ENCODE measurements at places on chromosomes 6 and 20.

DNA sequence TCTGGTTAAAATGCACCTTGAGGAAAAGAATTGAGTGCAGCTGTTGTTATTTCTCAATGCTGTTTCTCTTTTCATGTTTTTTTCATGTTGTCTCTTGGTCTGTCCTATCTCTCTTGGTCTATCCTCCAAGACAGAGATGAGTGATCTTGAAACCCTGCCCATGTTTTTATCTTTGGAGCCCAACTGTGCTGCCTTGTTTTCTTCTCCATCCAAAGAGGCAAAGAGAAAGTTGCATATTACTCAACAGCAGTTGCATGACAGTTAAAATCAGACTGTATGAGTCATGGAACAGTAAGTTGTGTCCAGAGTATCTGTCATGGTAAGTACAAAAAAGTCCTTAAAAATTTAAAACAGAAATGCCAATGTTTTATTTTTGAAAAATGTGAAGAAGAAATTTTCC is 26.2 kb downstream of the BCAS1 start:
- DNase-seq = no peak

DNA sequence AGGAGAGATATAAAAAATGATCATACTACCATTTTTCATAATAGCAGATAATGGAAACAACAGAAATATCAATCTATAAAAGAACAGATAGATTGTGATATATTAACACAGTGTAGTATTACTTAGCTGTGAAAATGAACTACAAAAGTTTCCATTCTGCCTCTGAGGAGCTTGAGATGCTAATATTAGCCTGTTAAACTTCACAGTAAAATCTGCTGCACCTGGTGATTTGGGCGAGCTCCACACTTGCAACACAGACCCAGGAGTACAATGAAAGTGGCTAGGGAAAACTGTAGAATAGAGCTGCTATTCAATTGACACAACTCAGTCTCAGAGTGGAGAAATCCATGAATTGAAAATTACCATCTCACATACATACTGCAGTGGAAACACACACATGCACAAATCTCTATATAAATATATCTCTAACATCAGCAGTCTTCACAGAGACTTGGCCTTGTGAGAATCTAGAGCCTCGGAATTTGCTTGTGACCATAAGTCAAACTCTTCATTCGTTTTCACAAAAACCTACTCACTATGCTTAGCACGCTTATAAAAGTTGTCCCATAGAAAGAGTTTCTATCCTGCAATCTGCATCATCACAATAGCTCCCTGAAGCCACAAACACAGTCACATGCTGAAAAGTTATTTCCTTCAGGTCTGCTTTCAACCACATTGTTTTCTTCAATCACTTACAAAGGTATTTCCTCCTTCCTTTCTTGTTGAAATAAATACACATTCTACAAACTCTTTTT is 133.0 kb downstream of the PAK5 start:
- no peak for DNase-seq

DNA sequence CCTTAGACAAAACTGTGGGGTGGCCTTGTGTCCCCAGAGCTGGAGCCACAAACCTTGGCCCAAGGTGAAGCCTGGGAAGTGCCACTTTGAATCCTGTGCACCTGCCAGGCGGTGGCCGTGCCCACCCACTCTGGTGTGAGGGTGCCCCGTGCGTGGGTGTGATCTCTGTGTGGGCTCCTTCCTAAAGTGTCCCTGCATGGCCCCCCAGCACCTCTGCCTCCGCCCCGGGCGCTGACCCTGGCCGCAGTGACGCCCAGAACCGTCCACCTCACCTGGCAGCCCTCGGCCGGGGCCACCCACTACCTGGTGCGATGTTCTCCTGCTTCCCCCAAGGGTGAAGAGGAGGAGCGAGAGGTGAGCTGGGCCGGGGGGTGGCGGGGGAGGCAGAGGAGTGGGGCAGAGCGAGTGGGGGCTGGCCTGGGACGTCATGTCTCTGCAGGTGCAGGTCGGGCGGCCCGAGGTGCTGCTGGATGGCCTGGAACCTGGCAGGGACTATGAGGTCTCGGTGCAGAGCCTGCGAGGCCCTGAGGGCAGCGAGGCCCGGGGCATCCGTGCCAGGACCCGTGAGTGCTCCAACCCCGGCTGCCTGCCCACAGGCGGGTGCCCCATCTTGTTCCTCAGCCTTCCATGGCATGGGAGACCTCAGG is 18.3 kb downstream of the COL20A1 start:
- no peak for DNase-seq

DNA sequence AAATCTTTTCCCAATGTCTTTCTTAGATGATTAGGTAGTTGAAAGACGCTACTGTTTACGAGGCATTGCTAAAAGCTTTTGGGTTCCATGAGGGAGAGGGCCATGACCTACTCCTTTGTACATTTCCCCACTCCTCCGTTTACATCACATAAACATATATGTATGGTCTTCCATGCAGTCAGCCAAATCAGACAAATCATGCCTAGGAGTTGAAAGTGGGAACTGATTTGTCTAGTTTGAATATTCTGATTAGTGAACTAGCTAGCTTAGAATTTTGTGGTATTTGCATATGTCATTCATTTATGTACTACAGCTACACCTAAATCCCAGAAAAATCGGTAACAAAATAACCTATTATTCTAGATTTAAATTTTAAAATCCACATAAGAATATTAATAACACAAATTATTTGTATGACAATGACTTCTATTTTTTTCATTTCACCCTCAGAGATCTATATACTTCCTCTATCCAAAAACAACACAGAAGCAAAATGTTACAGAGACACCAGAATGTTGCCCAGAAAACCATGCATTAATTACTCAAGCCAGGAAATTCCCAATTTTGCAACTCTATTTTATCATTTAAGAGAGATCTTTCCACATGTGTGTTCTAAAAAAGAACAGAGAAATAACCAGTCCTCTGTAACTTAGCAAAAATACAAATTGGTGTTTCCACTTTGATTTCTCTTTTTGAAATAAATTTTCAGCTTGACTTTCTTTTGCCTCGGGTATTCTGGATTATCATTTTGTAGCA is 231.9 kb downstream of the LAMA2 start:
- DNase-seq = no peak

DNA sequence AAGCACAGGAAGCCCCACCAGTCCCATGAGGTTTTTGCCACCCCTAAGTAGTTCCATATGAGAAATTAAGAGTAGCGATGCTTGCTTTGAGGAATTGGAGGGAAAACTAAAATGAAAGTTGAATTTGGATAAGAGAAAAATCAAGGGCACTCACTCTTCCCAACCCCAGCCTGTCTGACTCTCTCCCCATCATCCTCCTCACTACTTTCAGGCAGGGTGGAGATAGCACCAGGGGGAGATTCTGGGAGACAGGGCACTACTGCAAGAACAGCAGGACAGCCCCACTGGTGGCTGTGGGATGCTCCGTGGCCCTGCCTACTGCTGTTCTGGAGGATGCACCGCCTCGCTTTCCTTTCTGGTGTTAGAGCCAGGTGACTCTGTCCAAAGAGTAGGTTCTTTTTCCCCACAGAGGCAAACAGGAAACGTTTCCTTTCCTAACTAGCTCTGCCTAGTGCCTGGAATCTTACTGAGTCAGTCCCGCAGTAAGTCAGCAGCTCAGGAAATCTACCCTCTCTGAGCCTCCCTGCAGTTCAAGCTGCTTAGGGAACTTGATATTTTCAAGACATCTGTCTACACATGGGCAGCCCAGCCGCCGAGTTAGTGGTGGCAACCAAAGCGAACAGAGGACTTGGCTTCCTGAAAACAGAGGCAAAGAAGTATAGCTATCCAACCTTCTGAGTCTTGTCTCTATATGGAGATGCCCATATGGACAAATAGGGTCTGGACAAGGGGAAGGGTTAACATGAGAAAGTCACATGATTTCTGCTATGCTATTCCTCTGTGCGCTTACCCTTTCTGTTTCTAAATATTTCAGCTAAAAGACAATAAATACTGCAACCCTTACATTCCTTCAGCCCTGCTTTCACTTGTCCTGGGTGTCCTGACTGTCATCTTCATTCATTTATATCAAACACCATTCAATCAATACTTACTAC is 11.4 kb downstream of the HLA-E start:
- no peak for DNase-seq

DNA sequence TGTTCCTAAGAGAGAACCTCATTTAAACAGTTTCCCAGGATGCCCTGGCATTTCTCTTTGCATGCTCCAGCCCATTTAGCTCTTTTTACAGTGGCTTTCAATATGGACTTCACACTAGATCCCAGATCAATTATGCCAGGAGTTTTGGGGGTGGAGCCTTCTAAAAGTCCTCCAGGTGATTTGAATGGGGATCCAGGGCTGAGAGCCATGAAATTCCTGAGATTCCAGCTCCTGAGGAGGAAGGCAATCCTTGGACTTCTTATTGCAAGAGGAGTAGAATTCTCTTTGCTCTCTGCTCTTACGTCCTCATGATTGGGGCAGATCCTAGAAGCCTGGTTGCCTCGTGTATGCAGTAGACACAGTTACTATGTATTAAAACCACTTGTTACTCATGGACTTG is 184.2 kb downstream of the DHX35 start:
- no peak for DNase-seq

DNA sequence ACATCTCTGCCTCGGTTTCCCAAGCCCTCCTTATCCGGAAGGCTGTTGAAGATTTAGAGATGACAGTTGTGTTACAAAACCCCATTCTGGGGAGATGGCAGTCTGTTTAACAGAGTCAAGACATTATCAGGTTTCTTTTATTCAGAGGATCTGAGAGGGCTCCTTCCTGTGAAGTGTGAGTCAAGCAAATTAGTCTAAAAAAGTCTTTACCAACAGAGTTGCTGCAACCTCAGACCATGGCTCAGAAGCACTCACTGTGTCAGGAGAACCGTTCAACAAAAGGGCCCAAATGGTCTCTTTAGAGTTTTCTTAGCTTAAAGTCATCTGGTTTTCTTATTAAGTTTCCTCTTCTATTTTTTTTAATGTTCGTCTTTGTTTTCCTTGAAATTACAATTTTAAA is 717.8 kb downstream of the EPM2A start:
- no peak for DNase-seq

- no peak for DNase-seq
These were observed 19.6 kb upstream of the PI16 start for GRCh38 chr6:36934901-36935300.

DNA sequence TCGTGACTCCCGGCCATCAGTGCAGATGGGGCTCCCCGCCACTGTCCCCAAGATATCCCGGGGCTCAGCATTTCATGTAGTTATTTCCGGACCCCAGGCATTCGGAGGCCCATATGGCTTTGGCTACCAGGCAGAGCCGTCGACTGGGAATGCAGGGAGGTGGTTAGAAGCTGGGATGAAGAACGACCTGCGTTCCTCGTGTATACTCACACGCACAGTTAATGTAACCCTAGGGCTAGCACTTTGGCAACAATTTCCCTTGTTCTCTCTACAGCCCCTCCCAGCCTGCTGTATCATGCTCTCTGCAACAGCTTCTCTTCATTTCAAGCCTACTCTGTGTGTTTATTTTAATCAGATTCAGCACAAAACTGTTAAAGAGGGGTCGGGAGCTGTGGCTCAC is 240.4 kb downstream of the MYLK4 start:
- DNase-seq = no peak

DNA sequence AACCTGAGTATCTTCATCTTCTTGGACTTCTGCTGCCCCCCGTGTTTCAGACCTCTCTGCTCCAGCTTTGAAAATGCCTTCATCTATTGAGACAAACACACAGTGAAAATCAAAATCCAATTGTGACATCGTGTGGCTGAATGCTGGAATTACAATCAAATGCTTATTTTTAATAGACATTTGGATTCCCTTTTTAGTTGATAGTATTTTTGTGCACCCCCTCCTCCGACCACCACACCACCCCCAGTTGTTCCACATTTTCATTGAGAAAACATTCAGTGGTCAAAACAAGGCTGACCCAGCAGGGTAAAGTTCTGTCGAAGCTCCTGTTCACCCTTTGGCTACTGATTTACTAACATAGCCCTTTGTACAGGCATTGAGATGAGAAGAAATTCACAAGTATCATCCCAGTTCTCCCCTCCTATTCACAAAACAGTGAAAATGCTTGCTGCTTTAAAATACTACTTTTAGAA is 79.0 kb downstream of the NRSN1 start:
- no peak for DNase-seq

GRCh38 chr20:62627901-62628612 is 14.2 kb upstream of the SLCO4A1 start:
- DNase-seq = no peak

GRCh38 chr6:166153966-166154365 is 13.7 kb downstream of the TBXT start:
- DNase-seq = no peak

- no peak for DNase-seq
These were observed 586.9 kb upstream of the ARID1B start for GRCh38 chr6:156190270-156190669.

DNA sequence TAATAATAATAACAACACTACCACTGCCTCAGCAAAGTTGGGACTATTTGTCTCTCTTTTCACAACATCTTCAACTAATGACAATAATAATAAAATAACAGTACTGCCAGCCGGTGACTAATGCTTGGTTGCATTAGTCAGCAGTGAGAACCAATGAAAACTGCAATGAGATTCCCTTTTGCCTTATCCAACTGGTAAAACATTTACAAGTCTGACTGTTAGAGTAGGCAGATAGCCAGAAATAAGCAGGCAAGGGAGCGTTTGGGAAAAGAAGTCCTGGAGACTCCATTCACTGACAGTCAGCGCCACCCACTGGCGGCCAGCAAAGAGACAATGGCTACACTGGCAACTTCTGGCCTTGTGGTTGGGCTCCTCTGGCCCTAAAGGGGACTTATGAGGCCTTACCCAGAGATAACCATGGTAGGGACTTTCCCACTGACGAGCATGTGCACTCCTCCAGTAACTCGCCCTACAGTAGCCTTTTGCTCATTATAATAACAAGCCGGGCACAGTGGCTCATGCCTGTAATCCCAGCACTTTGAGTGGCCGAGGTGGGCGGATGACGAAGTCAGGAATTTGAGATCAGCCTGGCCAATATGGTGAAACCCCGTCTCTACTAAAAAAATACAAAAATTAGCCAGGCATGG is 3.4 kb upstream of the NSFL1C start:
- DNase-seq = no peak

- DNase-seq = no peak
These were observed 7.8 kb upstream of the NCOA3 start for GRCh38 chr20:47493963-47494293.

GRCh38 chr6:106287215-106287614 is 38.3 kb downstream of the ATG5 start:
- DNase-seq = no peak

GRCh38 chr6:114343782-114344144 is 940 bp upstream of the HS3ST5 start:
- no peak for DNase-seq

GRCh38 chr6:131524695-131525336 is 48.2 kb upstream of the ARG1 start:
- no peak for DNase-seq

- DNase-seq = no peak
These were observed 49.8 kb downstream of the TSHZ2 start for GRCh38 chr20:53021934-53022333.
